ENCODE measurements at places on chromosomes 4 and X.

GRCh38 chr4:176563591-176563990 is 229.1 kb downstream of the VEGFC start:
- DNase-seq: no peak

GRCh38 chr4:125338814-125339213 is 24.1 kb downstream of the FAT4 start:
- no peak for DNase-seq

- DNase-seq: no peak
Measured at GRCh38 chrX:96407501-96407900, 277.1 kb upstream of the DIAPH2 start.

DNA sequence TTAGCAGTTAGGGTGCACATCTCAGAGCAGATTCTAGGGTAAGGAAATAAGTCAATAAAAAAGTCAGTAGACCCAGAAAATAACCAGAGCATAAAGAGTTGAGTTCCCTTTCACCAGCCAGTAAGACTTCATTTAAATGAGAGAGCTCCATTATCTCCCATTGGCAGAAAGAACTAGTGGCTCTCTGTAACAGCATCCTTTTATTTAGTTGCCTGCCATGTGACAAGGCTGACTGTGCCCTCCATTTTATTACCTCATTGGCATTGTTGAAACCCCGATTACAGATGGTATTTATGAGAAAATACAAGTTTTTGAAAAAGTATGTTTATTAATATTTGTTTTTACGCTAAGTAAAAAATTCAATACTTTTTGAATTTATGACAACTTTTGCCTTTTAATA is 859.5 kb upstream of the NDST4 start:
- no peak for DNase-seq

DNA sequence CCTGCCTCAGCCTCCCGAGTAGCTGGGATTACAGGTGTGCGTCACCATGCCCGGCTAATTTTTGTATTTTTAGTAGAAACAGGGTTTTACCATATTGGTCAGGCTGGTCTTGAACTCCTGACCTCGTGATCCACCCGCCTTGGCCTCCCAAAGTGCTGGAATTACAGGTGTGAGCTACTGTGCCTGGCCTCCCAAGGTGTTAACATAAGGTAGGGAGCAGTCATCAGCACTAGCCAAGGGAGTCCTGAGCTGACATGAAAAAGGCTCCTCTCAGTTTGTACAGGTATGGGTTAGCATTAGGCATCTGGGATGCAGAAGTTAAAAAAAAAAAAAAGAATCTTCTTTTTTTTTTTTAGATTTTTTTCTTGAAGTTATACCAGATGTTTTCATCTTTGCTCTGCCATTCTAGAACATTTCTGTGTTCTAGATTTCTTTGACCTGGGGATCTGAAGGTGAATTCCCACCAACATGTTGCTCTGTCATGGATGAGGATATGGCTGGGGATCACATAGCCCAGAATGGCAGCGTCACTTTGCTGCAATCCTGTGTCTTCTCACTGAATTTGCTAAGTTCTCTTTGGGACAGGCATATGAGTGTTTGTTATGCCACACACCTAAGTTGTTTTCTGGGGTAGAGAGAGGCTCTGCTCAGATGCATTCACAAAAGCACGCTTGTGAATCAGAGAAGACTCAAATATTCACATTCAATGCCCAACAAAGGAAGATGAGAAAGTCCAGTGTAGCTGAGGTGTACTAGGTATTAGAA is 24.4 kb upstream of the PLA2G12A start:
- no peak for DNase-seq

DNA sequence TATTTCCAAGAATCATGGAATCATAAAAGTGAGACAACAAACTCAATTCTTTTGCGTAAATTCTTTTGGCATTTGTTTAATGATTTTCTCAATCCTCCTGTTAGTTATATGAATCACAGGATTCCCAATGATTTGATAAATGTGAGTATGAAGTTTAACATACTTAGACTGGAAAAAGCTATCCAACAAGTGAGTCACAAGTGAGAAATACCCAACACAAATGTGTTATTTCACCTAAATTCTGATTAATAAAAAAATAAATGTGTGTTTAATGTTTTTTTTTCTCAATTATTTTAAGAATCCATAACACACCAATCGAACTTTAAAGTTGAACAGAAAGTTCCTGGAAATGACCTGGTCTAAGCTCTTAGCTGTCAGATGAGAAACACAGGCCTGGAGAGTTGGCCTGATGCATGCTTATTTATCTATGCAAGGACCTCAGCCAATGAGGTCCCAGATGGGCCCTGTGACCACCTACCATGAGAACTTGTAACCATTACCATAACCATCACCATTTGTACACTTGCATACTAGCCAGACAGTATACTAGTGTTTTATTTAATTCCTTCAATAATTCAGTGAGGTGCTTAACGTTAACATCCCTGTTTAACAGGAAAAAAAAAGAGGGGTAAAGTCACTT is 386.7 kb downstream of the SPRY1 start:
- no peak for DNase-seq

DNA sequence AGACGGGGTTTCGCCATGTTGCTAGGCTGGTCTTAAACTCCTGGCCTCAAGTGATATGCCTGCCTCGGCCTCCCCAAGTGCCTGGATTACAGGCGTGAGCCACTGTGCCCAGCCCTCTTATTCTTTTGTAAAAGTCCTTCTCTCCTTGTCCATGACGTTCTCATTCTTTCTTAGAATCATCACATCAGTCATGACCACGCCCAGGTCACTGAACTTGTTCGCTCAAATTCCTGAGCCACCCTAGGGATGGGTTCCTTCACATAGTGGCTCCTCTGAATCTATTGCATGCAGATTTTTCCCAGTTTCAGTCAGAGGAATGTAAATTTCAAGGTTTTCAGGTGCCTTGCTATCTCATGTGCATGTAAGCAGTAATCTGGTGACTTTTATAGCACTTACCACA is 15.7 kb downstream of the JADE1 start:
- no peak for DNase-seq

DNA sequence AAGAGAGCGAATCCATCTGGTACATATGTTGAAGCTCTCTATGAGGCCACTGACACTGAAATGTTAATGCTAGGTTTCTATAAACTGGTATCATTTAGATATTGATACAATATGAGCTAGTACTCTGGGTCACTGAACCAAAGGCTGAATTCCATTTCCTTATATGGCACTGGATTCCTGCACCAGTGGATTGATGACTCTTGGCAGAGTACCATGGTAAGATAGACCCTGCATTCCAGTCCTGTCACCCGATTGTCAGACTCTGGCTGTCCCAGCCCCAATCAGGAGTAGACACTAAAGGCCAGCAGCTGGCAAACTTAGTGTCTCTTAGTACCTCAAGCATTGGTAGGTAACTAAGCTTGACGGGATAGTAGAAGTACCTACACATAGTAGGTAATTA is 44.0 kb upstream of the EOLA2 start:
- no peak for DNase-seq

DNA sequence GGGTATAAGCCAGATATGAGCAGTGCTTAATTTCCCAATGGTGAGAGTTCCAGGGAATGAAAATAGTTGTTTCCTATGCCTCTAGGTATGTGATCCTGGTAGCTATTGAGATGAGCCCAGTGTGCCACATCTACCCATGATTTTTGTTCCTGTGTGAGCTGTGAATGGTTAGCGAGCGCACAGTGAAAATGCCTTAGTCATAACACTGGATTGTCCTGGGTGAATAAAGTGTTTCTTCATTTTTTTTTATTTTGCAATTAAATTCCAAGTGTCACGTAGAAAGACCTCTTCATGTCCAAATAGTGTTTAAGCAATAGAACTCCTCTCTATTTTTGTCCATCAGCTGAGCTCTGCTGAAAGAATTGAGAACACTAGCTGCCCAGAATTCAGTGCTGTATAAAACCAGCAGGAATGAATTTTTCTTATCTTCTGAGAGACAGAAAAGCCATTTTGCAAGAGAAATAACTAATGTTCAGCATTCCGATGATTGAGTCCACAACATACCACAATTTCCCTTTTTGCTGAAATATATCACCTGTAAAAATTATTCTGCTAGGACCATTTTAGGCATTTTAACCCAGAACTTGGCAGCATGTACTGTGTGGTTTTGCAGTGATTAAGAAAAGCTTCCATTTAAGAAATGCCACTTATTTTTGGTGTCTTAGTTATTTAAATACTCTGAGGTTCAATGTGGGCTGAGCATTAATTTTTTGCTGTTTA is 5.6 kb downstream of the MAOA start:
- DNase-seq: no peak

- DNase-seq: no peak
Measured at GRCh38 chr4:109155682-109156283, 146.7 kb downstream of the COL25A1 start.

GRCh38 chrX:41234962-41235361 is 99.0 kb upstream of the DDX3X start:
- no peak for DNase-seq

GRCh38 chr4:143882892-143883291 is 22.5 kb downstream of the GYPE start:
- no peak for DNase-seq

- no peak for DNase-seq
Measured at GRCh38 chr4:129364747-129365452, 268.9 kb downstream of the C4orf33 start.

DNA sequence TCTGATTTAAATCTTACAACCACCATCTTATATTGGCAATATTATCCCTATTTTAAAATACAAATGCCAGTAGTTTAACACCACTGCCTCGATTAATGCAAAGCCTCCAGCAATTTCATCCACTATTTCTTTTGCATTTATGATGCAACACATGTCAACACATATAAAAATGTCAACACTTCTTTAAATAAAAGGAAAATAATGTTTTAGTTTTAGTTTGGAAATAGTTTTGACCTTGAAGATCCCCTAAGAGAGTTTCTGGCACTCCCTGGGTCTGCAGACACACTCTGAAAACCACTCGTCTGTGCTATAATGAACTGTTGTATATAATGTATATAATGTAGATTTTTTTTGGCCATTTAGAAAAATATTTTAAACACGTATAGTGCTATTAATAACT is 99.0 kb downstream of the CAMK2D start:
- no peak for DNase-seq

GRCh38 chr4:5710065-5710960 is 688 bp upstream of the EVC start:
- no peak for DNase-seq

DNA sequence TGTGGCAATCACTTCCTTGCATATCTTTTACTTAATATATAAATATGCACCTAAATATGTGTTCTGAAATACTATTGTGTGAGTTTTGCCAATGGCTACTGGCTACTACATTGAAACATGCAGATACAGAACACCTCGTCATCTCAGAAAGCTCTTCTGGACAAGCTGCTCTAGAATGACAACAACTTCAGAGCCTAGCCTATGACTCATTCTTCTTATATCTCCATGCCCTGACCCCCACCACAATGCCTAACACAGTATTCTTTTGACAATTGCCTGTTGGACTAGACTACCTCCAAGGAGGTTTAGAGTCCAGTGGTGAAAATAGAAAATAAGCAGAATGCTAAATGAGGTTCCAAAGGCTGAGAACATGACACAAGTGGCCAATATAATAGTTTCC is 17.6 kb upstream of the DMP1 start:
- DNase-seq: no peak

GRCh38 chr4:4430492-4431195 is 43.7 kb downstream of the NSG1 start:
- DNase-seq: no peak

DNA sequence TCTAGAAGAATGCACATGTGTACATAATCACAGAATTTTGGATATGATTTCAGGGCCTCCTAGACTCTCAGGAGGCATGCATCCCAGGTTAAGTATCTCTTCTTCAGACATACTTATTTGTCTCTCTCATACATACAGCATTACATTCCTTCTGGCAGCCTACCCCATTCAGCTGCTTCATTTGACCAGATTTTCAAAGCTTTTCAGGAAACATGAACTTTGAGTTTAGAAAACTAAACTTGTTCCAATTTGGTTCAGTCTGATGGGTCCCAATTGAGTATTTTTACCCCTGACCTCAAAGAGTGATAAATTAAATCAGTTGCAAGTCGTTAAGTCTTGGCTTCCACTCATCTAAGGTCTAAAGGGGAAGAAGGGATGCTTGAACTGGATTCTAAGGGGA is 330.9 kb downstream of the ARHGAP24 start:
- DNase-seq: no peak

GRCh38 chr4:142778430-142778829 is 67.7 kb downstream of the INPP4B start:
- DNase-seq: no peak

DNA sequence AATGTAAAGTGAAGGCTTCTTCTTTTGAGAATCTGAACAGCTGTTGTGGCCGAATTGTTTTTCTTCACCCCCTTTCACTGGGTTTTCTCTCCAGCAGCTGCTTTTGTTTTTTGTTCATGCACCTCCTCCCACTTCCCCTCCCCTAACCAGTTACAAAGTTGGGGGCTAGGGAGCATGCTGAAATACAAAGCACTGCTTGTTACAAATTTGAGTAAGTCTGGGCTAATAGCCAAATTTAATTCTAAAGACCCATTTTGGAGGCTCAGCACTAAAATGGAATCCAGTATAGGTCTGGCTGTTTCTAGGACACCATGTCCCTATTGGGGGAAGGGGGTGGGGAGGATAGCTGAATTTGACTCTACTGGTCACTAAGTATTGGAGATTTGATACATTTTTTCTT is 89.2 kb upstream of the GPM6B start:
- no peak for DNase-seq

DNA sequence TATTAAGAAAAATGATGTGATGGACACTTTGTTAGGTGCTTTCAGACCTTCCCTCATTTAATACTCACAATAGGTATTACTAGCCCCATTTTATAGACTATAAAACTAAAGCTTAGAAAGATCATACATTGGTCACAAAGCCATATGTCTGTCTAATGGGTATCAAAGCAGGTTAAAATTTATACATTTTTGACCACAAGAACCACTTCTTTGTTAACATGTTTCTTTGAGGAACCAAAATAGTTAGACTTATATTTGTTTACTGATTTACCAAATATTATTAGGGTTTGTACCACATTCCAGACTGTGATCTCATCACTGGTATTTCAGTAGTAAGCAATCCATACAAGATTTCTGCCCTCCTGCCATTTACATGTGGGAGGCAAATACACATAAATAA is 363.3 kb downstream of the NAF1 start:
- DNase-seq: no peak

DNA sequence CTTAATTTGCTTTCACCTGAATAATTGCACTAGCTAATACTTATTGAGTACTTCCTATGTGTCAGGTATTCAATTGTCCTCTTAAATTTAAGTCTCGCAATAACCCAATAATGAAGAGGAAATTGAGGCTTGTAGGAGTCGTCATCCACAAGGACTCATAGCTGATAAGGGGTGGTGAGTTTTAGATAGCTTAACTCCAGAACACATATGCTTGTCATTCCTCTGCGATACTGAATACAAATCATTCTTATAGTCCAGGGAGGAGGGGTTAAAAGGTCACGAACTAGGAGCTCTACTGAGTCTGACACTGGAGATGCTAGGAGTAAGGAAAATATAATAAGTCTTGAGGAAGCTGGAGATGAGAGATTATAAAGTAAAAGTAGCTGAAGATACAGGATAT is 1.4 kb upstream of the PACRGL start:
- DNase-seq: no peak

- DNase-seq: no peak
Measured at GRCh38 chr4:15002659-15003400, 549 bp downstream of the CPEB2 start.

- no peak for DNase-seq
Measured at GRCh38 chrX:79165806-79166205, 21.3 kb downstream of the GPR174 start.

- no peak for DNase-seq
Measured at GRCh38 chr4:188707036-188707435, 567.8 kb downstream of the TRIML1 start.

Measured in right renal cortex interstitium (tissue), 3 donors.